OCI-LY7 (cell line): ENCODE measurements at places on chromosomes 7 and 10. TPM values are rescaled to one million over a fixed set of nuclear protein-coding genes. Genes with fewer than 3 reads are reported as not detected.
A peak's percentile ranks its signal among the peaks of the same experiment; 100 is the strongest.

Gene MEOX2
- total RNA-seq: not detected in 2 replicates

Gene HILPDA
- 19.4 and 22.4 TPM in 2 replicates for total RNA-seq

Gene TMEM209
- total RNA-seq: 37.9 and 44.0 TPM in 2 replicates

DNA sequence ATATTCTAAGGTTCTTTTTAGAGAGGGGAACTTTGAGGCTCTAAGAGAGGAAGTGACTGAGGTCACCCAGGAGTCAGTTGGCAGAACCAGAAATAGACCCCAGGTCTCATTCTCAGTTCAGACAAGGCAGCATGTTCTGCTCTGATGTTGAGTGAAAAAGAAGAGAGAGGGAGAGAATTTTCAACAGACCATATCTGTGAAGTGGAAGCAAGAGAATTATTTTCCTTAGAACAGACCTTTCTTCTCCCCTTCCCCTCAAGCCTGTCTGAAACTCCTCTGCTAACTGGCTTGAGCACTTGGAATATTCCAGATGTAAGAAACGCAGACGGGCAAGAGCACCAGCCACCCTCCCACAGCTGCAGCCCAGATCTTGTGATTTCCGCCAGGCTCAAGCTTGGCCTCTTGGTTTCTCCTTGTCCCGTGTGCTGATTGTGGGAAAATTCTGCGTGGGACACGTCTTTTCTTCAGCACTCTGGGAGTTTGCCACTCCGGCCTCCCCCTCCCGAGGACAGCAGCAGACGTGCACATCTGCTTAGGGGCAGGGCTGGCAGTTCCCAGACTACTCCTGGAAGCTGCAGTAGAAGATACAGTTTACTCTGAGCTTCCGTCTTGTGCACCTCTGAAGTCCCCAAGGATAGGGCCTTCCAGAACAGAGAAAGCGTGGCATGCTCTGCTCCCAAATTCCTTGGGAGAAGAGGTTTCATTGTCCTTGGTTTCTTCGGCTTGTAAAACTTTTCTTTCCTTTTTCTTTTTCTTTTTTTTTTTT is 22.7 kb upstream of the IKZF1 start:
- DNase-seq: peak; percentile 83

GRCh38 chr7:27872356-27873275 is 132.7 kb downstream of the TAX1BP1 start:
- no peak for DNase-seq

Gene DDC
- total RNA-seq: not detected in 2 replicates

GRCh38 chr7:52555805-52556204 is 479.6 kb upstream of the POM121L12 start:
- DNase-seq: no peak

DNA sequence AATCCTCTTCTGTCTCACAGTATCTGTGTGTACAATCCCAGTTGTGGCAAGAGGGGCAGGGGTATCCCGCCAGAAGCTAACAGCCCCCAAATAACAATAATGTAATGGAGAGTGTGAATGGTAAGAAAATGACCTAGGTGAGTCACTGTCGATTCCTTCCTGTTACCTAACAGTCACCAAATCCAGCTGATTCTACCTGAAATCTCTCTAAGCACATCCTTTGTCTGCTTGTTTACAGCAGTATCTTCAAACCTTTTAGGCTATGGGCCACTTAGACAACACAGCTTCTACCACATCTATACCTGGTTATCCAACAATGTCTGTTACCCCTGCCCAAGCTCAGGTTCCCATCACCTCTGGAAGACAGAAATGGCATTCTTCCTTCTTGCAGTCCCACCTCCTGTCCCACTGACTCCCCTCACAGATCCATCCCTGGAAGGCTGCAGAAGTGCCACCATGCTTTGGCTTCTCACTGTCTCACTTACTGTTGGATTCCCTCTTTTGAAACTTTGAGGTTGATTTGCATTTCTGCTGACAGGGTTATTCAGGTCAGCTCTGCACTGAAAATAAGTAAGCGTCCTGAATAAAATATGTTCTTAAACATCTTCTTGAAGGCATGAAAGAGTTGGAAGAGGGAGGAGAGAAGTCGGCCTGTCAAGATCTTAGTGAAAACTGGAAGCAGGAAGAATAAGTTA is 13.1 kb downstream of the PIP4K2A start:
- DNase-seq: no peak

Gene CPEB3
- total RNA-seq: 2.9 and 3.2 TPM in 2 replicates

- DNase-seq: no peak
Observed at GRCh38 chr10:24344695-24345463, 135.9 kb downstream of the KIAA1217 start.

Gene PTN
- total RNA-seq: not detected in 2 replicates

- DNase-seq: no peak
Observed at GRCh38 chr10:120573355-120573754, 116.3 kb downstream of the PLPP4 start.
